ENCODE measurements at places on chromosomes 16 and 17.

- peak; percentile 93 for ATAC-seq
Observed at GRCh38 chr17:9944704-9945103, 39.6 kb upstream of the RCVRN start.

- ATAC-seq = peak; percentile 92
Observed at GRCh38 chr17:65294181-65294719, 157.1 kb downstream of the RGS9 start.

DNA sequence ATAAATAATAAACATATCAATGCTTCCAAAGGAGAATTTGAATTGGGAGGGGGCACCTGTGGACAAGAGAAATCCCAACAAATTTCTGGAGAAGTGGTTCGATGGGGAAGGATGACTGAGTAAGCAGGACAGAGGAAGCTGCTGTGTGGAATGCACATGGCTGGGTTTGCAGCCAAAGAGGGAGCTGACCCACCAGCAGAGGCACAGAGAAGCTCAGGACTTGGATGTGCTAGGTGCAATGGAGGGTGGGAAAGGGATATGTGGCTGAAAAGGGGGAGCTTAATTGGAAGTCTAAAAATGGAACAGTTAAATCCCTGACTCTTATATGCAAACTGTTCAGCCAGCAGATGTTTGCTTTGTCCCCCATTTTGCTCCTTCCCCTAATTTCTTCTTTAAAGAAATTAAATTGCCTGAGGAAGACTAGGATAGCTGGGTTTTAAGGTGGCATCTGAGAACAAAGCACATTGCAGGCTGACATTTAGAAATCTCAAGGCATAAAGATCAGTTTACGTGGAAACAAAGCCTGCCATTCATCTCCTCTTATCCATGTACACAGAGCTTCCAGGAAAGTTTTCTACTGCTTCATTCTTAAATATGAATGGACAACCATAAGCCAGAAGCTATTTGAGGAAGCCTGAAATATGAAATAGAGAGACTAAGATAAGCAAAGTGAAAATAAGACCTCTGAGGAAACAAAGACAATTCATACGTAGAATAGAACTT lies 23.0 kb upstream of the TNS4 start:
- no peak for ATAC-seq

- ATAC-seq = no peak
Observed at GRCh38 chr16:87376660-87377059, 6.9 kb downstream of the FBXO31 start.

DNA sequence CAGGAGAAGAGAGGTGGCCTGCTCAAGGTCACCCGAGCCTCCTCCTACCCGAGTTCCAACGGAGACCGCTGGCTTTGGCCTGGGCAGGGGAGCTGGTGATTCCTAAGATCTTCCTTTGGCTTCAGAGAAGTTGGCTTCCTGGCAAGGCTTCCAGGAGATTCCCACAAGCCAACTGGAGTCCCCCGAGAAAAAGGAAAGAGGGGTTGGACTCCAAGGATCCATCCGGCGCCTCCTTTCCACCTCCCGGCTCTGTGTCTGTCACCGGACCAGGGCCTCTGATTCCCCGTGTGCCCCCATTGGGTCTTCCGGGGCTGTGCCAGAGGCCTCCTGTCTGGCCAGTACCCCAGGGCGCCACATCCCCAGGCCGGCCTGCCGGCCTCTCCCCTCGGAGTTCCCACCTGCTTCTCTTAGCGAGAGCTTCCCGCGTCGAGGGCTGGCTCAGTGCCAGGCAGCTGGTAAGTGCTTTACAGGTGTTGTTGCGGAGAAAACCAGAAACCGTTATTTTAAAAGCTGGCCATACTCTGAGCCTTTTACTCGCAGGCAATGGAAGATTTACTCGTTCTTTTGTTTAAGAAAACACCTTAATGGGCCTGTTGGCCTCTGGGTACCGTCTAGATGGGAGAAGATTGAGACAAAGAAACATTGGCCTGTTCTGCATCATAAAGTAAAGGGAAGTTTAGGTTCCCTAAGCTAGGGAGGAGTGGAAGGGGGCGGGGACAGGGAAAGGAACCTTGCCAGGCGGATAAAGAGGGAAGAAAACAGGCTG lies 258.4 kb upstream of the SDK2 start:
- no peak for ATAC-seq

- no peak for ATAC-seq
Observed at GRCh38 chr17:82599674-82600661, 48.3 kb downstream of the WDR45B start.
